ENCODE measurements at places on chromosomes 4 and X. TPM values are rescaled to one million over a fixed set of nuclear protein-coding genes. Genes with fewer than 3 reads are reported as not detected.

The PDGFRA gene
- not detected for total RNA-seq

DNA sequence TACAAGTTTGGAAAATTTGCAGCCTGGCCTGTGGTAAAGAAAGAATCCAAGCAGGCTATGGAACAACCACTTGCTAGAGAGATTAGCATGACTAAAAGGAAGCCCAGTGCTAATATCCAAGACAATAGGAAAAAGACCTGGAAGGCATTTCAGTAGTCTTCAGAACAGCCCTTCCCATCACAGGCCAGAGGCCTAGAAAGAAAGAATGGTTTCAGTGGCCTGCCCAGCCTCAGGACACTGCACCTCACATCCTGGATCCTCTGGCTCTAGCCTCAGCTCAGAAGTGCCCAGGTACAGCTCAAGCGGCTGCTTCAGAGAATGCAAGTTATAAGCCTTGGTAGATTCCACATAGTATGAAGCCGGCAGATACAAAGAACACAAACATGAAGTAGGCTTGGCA, 449.8 kb upstream of the AR start:
- H3K27ac ChIP-seq, result no peak overlapping the region
- no peak for DNase-seq
- H3K4me1 ChIP-seq, result no peaks in the 10 kb centered on the region
- H3K27me3 ChIP-seq, result no peaks in the 10 kb centered on the region
- no peak overlapping the region for H3K4me3 ChIP-seq
- no peaks in the 10 kb centered on the region for H3K36me3 ChIP-seq

GRCh38 chr4:111689214-111689613, 456.0 kb upstream of the FAM241A start:
- H3K4me3 ChIP-seq, result no peak overlapping the region
- H3K4me1 ChIP-seq, result no peaks in the 10 kb centered on the region
- no peaks in the 10 kb centered on the region for H3K36me3 ChIP-seq
- DNase-seq, result no peak

- DNase-seq, result no peak
- no peaks in the 10 kb centered on the region for H3K36me3 ChIP-seq
- no peaks in the 10 kb centered on the region for H3K27me3 ChIP-seq
- H3K4me1 ChIP-seq, result no peaks in the 10 kb centered on the region
- no peak overlapping the region for H3K4me3 ChIP-seq
- no peak overlapping the region for H3K27ac ChIP-seq
Observed at GRCh38 chr4:113009461-113009860, 40.0 kb upstream of the ANK2 start.

DNA sequence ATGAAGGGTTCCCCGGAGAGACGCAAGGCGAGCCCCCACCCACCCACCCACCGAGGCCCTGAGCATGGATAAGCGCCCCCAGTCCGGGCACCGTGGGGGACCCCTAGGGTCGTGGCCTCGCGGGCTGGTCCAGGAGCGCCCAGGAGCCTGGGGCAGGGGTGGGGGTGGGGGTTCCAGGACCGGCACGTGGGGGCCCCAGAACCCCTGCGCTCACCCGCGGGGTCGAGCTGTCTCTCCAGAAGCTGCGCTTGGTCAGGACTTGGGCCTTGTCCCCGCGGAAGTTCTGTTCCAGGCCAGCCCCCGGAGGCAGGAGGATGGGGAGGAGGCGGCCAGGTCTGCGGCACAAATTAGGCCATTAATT, 11.2 kb upstream of the SHOX start:
- H3K36me3 ChIP-seq, result no peaks in the 10 kb centered on the region
- no peaks in the 10 kb centered on the region for H3K27me3 ChIP-seq
- no peak overlapping the region for H3K27ac ChIP-seq
- no peaks in the 10 kb centered on the region for H3K4me1 ChIP-seq
- no peak for DNase-seq

GRCh38 chr4:150126201-150126863, 48.1 kb downstream of the DCLK2 start:
- no peak for DNase-seq
- H3K27me3 ChIP-seq, result no peaks in the 10 kb centered on the region
- H3K4me1 ChIP-seq, result no peaks in the 10 kb centered on the region
- H3K36me3 ChIP-seq, result no peaks in the 10 kb centered on the region
- H3K27ac ChIP-seq, result no peak overlapping the region
- no peak overlapping the region for H3K4me3 ChIP-seq

Measured in naive thymus-derived CD4-positive, alpha-beta T cell (primary cell).